Substantia nigra (tissue), 51 donors: ENCODE measurements at places on chromosomes 16 and 17.

- DNase-seq: no peak
These were observed 113.8 kb downstream of the ABCC12 start for GRCh38 chr16:48041981-48042421.

GRCh38 chr17:81385320-81386111 lies 9.7 kb upstream of the BAHCC1 start:
- DNase-seq: peak; percentile 97

- DNase-seq: no peak
These were observed 70.1 kb downstream of the CMIP start for GRCh38 chr16:81514568-81515258.

DNA sequence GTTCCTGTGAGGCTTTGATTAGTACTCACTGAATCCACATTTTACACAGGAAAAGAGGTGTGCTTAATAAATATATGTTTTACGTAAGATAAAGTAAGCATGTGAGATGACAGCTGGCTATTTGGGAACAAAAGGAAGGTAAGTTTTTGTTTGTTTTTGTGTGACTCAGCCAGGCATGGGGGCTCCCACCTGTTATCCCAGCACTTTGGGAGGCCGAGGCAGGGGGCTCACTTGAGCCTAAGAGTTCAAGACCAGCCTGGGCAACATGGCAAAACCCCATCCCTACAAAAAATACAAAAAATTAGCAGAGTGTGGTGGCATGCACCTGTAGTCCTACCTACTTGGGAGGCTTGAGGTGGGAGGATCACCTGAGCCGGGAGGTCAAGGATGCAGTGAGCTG lies 17.9 kb downstream of the GPR142 start:
- no peak for DNase-seq

GRCh38 chr16:56324406-56324805 lies 100.9 kb downstream of the AMFR start:
- no peak for DNase-seq

- no peak for DNase-seq
These were observed 25.4 kb downstream of the GSPT1 start for GRCh38 chr16:11890231-11890965.

- no peak for DNase-seq
These were observed 10.6 kb upstream of the CPHXL2 start for GRCh38 chr16:75687361-75687760.

GRCh38 chr16:4318451-4318910 lies 2.6 kb downstream of the GLIS2 start:
- no peak for DNase-seq

DNA sequence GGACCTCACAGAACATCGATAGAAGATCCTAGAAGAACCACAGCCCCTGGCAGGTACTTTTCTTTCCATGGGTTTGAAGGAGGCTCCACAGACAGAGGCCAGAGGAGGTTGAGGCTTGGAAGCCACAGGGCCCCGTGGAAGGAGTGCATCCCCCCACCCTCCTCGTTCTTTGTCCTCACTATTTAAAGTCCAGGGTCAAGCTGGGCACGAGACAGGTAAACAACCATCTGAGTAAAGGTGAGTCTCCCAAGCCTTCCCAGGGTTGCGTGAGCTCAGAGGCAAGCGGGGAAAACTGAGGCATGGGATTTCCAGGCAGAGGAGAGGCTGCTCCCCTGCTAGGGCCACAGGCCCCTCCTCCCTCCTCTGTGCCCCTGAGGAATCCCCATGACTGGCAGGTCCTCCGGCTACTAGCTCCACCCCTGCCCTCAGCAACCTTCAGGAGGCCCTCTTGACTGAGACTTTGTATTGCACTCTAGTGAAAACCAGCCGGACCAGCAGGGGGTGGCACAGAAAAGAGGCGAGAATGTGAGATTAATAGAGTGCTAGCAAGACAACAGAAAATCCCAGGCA lies 927 bp upstream of the SULT1A2 start:
- DNase-seq: no peak

GRCh38 chr16:4611337-4612021 lies 3.2 kb downstream of the UBALD1 start:
- DNase-seq: no peak

DNA sequence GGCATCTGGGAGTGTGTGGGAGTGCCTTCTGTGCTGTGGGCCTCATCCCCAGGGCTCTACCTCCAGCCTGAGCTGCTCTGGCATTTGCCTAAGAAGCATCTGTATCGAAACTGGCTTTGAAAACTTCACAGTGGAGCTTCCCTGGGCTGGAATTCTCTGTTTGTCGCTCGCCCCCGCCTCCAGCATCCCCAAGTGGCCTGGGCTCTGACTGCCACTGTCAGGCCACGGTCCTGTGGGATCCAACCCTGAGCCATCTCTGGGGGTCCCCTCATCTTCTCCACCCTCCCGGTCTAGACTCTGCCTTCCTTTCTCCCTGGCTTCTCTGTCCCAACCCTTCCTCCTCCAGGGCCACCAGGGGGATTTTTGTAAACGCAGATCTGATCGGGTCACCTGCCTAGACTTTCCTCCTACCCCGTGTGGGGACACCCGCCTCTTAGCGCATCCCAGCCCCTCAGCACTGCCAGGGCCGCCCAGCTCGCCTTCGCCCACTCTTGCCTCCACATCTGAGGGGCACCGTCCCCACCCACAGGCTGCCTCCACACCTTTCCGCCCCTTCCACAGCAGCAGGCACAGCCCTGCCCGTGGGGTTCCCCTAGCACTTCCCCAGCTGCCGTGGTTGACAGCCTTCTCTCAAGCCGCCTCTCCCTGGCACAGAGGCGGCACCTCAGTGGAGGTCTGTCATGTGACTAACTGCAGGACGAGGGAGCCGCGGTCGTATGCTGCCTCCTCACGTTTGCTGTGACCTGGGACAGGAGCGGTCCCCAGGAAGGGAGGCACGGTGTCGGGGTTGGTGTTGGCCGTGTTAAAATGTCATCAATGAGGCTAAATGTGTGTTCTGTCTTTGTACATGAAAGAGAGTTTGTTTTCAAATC lies 12.0 kb downstream of the TBC1D24 start:
- DNase-seq: peak; percentile 36

- DNase-seq: peak; percentile 66
These were observed 20.4 kb upstream of the WDR45B start for GRCh38 chr17:82668631-82669099.

DNA sequence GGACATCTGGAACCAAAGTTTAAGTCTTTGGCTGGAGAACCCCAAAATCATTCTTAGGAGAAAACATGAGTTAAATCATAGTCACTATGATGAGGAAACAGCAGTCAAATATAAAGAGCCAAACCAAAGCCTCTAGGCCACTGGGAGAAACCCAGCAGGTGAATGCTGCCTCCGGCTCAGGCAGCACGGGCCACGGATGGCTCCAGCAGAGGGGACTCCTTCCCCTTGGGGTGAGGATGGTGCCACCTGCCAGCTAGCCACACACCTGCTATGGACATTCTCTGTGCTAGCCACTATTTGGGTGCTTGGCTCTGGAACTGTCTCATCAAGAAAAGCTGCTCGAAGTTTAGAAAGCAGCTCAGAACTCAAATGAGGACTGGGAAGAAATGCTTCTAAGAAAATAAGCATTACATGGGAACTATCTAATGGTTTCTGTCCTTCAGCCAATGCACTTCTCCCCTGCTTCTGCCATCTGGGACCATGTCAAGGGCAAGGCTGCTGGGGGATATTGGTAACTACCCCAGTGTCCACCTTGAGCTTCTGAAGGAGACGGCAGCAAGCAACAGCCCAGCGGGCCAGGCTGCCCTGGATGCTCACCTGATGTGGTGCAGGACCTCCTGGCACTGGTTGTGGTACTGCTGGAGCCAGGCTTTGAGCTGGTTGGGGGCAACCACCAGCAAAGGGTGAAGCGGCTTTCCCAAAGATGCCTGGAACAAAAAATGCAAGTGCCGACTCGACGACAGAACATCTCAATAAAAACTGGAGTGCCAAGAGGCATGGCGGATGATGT lies 22.5 kb downstream of the ELAC2 start:
- no peak for DNase-seq

- no peak for DNase-seq
These were observed 4.3 kb downstream of the NEUROD2 start for GRCh38 chr17:39603304-39604016.

DNA sequence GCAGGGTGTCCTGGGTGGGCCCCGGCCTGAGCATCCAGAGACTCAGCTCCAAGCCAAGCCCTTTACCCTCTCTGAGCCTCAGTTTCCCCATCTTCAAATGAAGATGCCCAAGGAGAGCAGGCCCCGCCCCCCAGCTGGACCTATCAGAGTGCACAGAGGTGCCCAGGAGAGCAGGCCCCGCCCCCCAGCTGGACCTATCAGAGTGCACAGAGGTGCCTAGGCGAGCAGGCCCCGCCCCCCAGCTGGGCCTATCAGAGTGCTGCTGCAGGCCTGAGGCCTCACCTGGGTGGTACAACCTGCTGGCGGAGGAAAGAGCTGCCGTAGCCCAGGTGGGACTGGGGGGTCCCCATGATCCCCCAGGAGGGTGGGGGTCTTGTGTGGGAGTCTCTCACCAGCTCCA lies 3.4 kb upstream of the SSTR5 start:
- no peak for DNase-seq

DNA sequence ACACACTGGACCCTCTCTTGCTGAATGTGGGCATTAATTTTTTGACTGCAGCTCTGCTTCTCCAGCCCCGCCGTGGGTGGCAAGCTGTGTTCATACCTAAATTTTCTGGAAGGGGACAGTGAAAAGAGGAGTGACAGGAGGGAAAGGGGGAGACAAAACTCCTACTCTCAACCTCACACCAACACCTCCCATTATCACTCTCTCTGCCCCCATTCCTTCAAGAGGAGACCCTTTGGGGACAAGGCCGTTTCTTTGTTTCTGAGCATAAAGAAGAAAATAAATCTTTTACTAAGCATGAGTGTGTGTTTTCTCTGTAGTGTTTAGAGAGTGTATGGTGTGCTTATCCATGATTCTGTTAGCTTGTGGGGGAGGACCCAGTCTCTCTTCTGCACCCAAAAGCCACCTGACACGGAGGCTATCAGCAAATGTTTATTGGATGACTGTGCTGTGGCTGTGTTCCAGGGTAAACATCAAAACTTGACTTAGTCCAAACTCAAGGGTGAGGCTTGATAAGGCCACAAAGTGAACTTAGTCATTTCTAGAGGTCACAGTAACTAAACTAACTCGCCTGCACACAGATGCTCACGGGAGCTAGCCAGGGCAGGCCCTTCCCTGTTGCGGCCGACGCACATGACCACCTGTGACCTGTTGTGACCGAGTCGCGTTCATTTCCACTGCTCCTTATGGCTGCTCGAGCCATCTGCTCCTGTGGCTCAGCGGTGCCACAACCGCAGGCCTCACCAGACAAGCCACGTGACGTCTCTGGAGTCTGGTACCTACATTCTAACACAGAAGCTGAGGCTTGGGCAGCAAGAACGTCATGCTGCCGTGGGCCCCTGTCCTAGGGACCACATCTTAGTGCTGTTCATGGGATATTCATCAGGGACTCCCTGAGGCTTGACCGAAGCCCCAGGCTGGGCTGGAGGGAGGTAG lies 9.8 kb upstream of the MED11 start:
- DNase-seq: no peak

DNA sequence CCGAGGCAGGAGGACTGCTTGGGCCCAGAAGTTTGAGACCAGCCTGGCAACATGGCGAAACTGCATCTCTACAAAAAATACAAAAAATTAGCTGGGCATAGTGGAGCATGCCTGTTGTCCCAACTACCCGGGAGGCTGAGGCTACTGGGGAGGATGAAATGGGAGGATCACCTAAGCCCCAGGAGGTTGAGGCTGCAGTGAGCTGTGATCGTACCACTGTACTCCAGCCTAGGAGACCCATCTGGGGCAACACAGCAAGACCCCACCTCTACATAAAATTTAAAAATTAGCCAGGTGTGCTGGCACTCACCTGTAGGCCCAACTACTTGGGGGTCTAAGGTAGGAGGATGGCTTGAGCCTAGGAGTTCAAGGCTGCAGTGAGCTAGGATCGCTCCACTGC lies 1.8 kb downstream of the PAM16 start:
- DNase-seq: no peak

GRCh38 chr16:24670623-24671454 lies 58.6 kb upstream of the TNRC6A start:
- DNase-seq: peak; percentile 43

DNA sequence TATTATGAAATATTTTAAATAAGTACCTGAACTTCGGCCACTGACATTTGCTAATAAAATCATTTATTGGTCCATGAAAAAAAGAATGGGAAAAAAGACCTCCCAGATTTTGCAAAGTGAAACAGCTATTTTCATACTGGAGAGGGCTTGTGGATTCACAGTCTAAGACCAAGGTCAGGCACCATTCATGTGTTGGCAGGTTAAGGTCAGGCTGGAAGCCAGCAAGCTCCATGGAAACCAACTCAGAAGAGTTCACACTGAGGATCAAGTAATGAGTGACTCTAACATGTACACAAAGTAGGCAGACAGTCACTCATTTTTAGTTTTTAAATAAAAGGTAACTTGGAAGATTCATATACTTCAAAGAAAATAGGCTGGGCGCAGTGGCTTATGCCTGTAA lies 3.4 kb downstream of the DNAJA2 start:
- no peak for DNase-seq

GRCh38 chr16:48432136-48432535 lies 46.9 kb upstream of the SIAH1 start:
- no peak for DNase-seq

- no peak for DNase-seq
These were observed 230.6 kb upstream of the HSBP1 start for GRCh38 chr16:83577078-83577745.

- no peak for DNase-seq
These were observed 1.4 kb downstream of the NT5C start for GRCh38 chr17:75130059-75130631.

- DNase-seq: no peak
These were observed 322.0 kb upstream of the SALL1 start for GRCh38 chr16:51473091-51473490.

- DNase-seq: no peak
These were observed 7.8 kb upstream of the CHST6 start for GRCh38 chr16:75502916-75503605.

GRCh38 chr17:40532520-40533253 lies 31.3 kb upstream of the TNS4 start:
- no peak for DNase-seq

GRCh38 chr16:59905606-59906005 lies 1171.5 kb upstream of the GOT2 start:
- no peak for DNase-seq

DNA sequence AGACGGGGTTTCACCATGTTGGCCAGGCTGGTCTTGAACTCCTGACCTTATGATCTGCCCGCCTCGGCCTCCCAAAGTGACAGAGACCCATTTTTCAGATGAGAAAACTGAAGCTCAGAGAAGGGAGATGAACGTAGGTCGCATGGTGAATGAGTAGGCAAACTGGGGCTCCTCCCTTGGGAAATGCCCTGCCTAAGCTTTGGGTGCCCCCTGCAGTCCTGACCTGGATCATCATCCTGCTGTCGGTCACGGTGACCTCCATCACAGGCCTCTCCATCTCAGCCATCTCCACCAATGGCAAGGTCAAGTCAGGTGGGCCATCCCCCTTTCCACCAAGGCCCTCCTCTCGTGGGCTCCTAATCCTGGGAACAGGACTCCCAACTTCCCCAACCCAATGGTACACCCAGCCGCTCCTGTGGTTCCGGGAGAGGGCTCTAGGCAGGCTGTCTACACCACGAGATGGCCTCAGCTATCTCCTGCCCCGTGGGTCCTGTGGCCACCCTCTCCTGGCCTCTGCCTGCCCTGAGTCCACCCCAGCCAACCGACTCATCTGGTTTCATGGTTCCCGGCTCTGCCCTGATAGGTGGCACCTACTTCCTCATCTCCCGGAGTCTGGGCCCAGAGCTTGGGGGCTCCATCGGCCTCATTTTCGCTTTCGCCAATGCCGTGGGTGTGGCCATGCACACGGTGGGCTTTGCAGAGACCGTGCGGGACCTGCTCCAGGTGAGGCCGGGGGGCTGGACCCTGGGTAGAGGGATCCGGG lies 4.7 kb downstream of the SLC12A3 start:
- DNase-seq: no peak
